ENCODE measurements at places on chromosomes 13 and 19. TPM values are rescaled to one million over a fixed set of nuclear protein-coding genes. Genes with fewer than 3 reads are reported as not detected.

GRCh38 chr19:49512970-49513745 lies 697 bp downstream of the FCGRT start:
- no peaks in the 10 kb centered on the region for H3K27me3 ChIP-seq
- peak; percentile 67 for DNase-seq
- peak overlapping the region; percentile 36 for H3K4me3 ChIP-seq
- H3K36me3 ChIP-seq, result no peaks in the 10 kb centered on the region

DNA sequence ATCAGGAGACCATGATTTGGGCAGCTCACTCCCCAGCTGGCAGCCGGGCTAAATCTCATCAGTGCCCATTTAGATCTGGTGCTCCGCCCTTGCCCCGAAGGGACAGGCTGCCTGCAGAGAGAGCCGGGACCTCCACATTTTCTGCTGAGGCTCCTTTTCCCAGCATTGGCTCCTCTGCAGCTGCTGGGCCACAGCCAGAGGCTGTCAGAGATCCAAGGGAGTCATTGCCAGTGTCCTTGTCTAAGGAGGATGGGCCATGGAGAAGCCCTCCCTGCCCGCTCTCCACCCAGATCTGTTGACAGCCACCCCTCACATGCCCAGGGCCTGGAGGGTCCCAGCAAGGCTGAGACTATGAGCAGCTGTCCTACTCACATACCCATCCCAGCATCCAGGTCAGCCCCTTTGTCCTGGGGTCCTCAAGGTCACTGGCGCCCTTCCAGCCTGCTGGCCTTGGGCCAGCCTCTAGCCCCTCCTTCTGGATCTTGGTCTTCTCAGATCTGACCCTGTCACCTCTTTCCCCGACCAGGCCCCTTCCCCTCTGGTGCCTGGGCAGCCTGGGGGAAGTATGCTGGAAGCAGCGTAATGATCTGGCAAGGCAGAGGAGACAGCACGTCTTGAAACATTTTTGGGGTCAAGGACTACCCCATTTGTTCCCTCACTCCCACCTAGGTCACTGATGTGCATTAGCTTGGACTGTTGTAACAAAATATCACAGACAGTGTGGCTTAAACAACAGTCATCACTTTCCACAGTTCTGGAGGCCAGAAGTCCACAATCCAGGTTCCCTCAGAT lies 7.9 kb downstream of the PIN1 start:
- peak overlapping the region; percentile 78 for H3K27ac ChIP-seq
- DNase-seq, result peak; percentile 80
- H3K4me3 ChIP-seq, result no peak overlapping the region
- peaks cover 20% of the 10 kb centered on the region for H3K4me1 ChIP-seq
- peaks cover 57% of the 10 kb centered on the region for H3K36me3 ChIP-seq
- no peaks in the 10 kb centered on the region for H3K27me3 ChIP-seq

DNA sequence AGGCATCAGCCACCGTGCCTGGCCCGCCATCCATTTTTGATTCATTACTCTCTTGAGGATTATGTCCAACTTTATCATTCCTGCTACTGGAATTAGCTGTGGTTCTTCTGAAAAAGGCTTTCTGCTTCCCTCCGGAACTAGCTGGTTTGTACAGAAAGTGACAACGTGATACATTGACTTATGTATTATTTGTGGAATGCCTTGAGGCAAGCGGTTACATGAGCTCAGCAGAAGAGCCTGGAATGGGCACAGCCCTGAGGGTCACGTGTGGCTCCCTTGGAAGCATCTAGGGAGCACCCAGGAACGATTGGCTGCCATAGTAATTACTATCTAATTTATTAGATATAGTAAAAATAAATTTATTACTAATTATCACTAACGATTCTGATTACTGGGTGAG lies 14.4 kb upstream of the RETN start:
- no peaks in the 10 kb centered on the region for H3K27me3 ChIP-seq
- H3K36me3 ChIP-seq, result no peaks in the 10 kb centered on the region
- peaks cover 5% of the 10 kb centered on the region for H3K4me1 ChIP-seq
- DNase-seq, result no peak

GRCh38 chr19:38722947-38723605 lies 21.2 kb downstream of the CAPN12 start:
- DNase-seq, result no peak
- no peak overlapping the region for H3K4me3 ChIP-seq
- H3K4me1 ChIP-seq, result peaks cover 26% of the 10 kb centered on the region
- H3K36me3 ChIP-seq, result no peaks in the 10 kb centered on the region
- no peaks in the 10 kb centered on the region for H3K27me3 ChIP-seq

DNA sequence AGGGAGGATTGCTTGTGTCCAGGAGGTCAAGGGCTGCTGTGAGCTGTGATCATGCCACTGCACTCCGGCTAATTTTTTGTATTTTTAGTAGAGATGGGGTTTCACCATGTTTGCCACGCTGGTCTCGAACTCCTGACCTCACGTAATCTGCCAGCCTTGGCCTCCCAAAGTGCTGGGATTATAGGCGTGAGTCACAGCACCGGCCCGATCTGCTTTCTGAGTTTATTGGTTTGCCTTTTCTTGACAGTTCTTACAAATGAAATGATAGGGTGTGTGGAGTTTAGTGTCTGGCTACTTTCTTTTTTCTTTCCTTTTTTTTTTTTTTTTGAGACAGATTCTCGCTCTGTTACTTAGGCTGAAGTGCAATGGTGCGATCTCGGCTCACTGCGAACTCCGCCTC lies 848 bp downstream of the C19orf44 start:
- H3K27me3 ChIP-seq, result no peaks in the 10 kb centered on the region
- peak overlapping the region; percentile 56 for H3K4me3 ChIP-seq
- no peak for DNase-seq
- H3K27ac ChIP-seq, result no peak overlapping the region

DNA sequence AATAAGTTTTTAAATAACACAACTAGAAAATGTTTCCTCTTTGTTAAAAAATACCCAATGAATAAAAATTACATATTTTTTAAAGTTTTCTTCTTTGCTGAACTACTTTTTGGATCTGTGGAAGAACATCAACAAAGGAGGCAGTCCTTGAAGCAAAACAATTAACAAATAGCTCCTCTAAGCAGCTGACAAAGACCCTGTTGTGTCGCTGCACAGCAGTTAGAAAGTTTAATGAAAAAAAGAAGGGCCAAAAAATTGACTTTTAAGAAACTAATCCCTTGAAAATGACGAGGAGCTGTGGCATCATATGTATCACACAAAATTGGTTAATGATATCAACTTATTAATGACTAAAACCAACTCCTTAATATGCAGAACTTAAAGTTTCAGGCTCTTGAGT lies 72.1 kb downstream of the SLITRK1 start:
- no peak for DNase-seq
- H3K4me3 ChIP-seq, result no peak overlapping the region
- no peaks in the 10 kb centered on the region for H3K36me3 ChIP-seq
- H3K27ac ChIP-seq, result no peak overlapping the region
- H3K4me1 ChIP-seq, result no peaks in the 10 kb centered on the region

GRCh38 chr19:2387367-2388288 lies 27.6 kb downstream of the TMPRSS9 start:
- no peaks in the 10 kb centered on the region for H3K36me3 ChIP-seq
- H3K4me1 ChIP-seq, result no peaks in the 10 kb centered on the region
- H3K27me3 ChIP-seq, result no peaks in the 10 kb centered on the region
- no peak overlapping the region for H3K4me3 ChIP-seq
- no peak overlapping the region for H3K27ac ChIP-seq

GRK1 gene
- total RNA-seq, result not detected

RELB gene
- total RNA-seq, result 14.5 TPM

Data from adrenal gland (tissue), 19 donors.